ENCODE measurements at places on chromosomes 2 and 18. TPM values are rescaled to one million over a fixed set of nuclear protein-coding genes. Genes with fewer than 3 reads are reported as not detected.

DNA sequence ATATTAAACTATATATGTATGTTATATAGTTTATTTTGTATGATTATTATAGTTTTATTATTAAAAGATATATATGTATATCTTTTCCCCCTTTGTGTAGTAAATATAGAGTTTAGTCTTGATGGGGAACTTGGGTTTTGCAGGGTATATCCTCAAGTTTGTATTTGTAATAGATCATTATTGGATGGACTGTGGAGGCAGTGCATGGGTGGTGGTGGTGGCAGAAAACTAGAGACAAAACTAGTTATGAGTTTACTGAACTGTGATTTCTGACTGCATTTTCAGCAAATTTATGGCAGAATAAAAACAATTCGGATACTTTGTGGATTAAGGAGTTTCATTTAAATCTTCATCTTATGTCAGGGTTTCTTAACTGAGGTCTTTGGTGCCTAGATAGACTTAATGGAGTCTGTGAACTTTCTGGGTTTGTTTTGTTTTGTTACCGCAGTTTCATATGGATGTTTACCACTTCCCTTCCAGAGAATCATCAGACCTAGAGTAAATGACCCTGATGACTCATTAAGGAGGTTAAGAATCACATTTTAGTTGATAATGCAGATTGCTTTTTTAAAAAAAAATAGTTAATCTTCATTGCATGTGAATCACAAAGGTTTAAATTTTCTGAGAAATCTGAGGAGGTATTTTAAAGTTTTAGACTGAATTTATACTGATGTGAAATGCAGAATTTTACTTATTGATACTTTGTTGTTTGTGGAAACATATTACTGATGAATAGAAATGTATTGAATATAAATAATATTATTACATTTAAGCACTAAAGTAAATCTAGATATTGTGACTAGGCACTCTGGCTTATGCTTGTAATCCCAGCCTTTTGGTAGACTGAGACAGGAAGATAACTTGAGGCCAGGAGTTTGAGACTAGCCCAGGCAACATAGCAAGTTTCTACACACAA lies 14.5 kb downstream of the EPC2 start:
- DNase-seq, result no peak

Gene IRS1
- total RNA-seq, result 6.2 TPM

DNA sequence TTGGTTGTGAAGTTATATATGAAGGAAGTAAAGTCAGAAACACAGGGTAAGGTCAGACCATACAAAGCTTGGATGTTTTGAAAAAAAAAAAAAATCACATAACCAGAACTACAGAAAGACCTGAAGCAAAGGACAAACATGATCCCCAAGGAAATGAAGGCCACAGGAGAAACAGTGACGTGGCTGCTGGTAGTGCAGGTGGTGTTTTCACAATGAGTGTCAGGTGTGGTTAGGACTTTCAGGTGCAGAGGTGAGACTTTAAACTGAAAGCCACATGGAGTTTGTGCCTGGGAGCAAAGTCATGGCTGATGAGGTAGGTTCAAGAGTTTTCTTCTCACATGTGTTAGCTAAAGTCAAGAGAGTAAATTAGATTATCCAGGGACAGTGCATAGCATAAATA lies 270.7 kb downstream of the PIEZO2 start:
- DNase-seq, result no peak

GRCh38 chr2:42859006-42859552 lies 66.7 kb upstream of the HAAO start:
- no peak for DNase-seq

DNA sequence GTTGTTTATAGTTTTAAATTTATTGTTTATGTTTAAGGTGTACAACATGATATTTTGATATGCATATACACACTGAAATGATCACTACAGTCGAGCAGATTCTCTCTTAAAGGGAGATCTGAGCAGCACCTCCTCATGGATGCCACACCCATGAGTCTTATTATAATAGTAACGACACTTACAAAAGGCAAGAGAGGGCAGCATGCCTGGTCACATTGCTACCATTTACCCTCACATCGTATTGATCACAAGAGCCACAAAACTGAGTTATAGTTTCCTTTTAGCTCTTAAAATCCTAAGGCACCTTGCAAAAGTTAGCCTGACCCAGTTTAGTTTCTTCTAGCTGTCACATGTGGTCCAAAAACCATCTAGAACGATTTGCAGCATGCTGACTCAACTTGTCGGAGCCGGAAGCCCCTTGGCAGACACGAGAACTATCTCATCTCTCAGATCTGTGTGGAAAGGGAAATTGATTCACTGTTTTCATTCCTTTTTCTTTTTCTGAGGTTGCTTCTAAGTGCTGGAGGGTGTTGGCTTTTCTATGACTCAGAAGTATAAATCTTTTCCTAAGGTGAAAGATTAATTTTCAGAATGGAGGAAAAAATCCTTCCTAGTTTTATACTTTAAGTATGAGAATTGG lies 85.3 kb downstream of the CDC42EP3 start:
- DNase-seq, result no peak

Gene ZSWIM2
- total RNA-seq, result not detected

DNA sequence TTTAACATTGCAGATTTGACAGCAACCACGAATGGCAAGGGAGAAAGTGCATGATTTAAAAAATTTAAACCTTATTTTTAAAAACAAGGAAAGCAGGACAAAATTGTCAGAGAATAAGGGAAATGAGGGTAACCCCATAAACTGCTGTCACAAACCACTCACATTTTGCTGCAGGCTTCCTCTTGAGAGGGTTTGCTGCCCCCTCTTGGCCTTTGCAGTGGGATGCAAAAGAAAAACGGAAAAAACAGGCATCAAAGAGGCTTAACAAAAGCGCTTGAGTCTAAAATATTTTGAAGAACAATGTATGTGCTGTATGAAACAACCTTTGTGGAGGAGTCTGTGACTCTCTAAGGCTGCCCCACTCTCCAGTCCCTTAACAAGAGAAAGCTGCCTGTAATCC lies 91.6 kb downstream of the TMX3 start:
- DNase-seq, result no peak

Gene ALK
- 0.06 TPM for total RNA-seq

- no peak for DNase-seq
Observed at GRCh38 chr18:31268985-31269406, 49.0 kb upstream of the DSG1 start.

Gene LOXHD1
- total RNA-seq, result 2.0 TPM

GRCh38 chr2:195356026-195356425 lies 301.0 kb upstream of the SLC39A10 start:
- no peak for DNase-seq

Gene EGR4
- not detected for total RNA-seq

DNA sequence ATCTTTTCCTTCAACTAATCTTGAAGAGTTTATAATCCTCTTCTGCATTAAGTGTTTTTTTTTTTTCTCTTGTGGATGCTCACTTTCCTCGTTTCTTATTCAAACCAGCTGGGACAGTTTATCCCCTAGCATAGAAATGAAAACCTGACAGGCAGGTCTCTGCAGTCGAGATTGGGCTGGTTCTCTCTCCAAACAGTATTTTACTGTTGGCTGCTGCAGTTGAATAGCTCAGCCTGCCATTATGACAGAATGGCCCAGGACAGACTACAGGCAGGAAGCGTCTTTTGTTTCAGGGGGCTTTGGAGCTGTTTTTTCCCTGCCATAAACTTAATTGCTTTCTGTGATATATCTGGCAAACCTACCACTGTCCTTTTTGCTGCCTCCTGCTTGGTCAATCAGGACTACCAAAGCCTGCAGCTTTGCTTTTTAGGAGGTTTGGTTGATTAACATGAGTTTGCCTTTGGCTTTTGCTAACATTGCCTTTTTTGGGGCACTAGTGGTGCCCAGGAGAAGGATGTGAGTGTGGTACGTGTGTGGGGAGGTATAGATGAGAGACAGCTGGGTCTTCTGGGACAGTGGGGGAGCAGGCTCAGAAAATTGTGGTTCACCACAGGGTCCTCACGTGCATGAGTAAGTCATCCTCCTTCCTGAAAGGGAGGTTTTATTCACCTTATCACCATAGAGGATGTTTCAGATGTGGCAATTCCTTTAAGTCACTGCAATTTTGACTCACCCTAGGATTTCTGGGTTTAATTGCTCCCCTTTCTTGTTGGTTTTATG lies 128.7 kb downstream of the LYPD6B start:
- no peak for DNase-seq

- no peak for DNase-seq
Observed at GRCh38 chr2:239803766-239804115, 221.4 kb downstream of the NDUFA10 start.

Gene IL36G
- total RNA-seq, result not detected

DNA sequence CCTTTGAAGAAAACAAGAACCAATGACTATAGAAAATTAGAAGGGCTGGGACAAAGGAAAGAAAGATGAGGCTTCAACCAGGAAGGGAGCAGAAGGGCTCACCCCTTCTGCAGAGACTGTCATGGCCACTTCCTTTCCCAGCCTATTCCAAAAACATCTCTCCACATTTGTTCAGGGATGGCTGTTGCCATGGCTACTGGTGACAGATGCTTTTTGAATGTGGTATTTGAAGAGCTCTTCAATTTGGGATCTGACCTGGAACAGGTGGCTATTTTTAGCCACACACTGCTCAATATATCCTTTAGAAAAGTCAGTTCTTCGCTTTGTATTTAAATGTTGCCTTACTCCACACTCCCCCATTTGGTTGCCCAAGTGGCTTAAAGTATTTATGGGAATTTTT lies 64.1 kb upstream of the LCLAT1 start:
- DNase-seq, result no peak

DNA sequence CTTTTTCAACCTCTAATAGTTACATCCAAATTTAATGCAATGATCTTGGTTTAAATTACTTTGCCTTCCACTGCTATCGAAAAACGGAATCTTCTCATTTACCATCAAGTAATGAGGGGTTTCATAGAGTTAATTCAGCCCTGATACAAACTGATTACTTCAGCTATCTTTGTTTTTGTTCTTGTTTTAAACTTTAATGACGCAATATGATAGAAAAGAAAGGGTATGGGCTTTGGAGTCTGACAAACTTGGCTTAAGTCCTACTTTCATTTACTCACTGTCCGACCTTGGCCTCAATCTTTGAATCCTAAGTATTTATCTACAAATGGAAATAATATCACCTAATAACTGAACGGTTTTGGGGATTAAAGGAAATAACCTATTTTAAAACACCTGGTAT lies 16.1 kb downstream of the ADAM17 start:
- no peak for DNase-seq

DNA sequence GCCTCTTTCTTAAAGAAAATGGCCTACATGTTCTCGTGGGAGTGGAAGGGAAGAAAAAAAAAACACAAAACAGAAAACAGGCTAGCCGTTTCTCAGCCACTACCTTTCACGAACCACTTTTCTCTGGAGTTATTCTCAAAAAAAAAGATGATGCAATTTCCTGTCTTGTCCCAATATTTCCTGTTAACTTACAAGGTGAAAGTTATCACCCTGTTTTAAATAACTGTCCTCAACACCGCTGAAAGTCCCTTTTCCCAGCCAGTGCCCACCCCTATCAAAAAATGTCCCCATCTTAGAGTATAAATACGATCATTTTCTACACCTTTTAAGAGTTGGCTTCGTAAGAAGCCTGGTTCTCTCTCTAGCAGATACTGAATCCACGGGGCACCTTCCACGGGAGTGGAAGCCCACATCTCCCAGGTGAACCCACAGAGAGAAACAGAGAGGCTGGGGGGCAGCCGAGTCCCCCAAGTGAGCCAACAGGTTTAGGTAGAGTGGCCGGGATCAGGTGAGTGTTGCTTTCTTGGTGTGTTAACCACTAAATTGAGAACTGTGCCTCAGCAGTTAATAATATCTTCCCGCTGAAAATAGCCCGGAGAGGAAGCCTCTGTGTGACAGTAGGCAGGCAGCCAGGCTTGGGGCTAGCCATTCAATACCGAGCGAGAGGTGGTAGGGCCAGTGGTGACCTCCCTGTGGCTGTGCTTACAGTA lies 15.9 kb downstream of the SMAD7 start:
- peak; percentile 86 for DNase-seq

Gene RUFY4
- total RNA-seq, result 4.5 TPM
